A549 treated with ZK216348 at 1 μM for 4 hours (cell line): ENCODE measurements at places on chromosomes 7 and 10. TPM values are rescaled to one million over a fixed set of nuclear protein-coding genes. Genes with fewer than 3 reads are reported as not detected.

VWA2 gene
- not detected in 5 replicates for total RNA-seq

NPFFR1 gene
- not detected in 5 replicates for total RNA-seq

MLXIPL gene
- total RNA-seq = 0.38 to 1.5 TPM (median 0.91 TPM) in 5 replicates

FAM237B gene
- total RNA-seq = not detected in 5 replicates

EPHA1 gene
- 0.29 TPM in 1 of 5 replicates, not detected in the others for total RNA-seq

TMEM236 gene
- 0.04 to 0.09 TPM (median 0.05 TPM) in 5 replicates for total RNA-seq

FOXP2 gene
- not detected in 5 replicates for total RNA-seq

GRB10 gene
- total RNA-seq = 54.0 to 73.7 TPM (median 67.7 TPM) in 5 replicates

ODAD2 gene
- total RNA-seq = not detected in 5 replicates

SOSTDC1 gene
- not detected in 5 replicates for total RNA-seq

OR2A42 gene
- total RNA-seq = not detected in 5 replicates

DHTKD1 gene
- total RNA-seq = 6.3 to 12.9 TPM (median 8.5 TPM) in 5 replicates

PODXL gene
- total RNA-seq = 31.3 to 59.3 TPM (median 41.8 TPM) in 5 replicates

CALML3 gene
- total RNA-seq = not detected in 5 replicates

MYO1G gene
- total RNA-seq = 0.11 to 0.17 TPM (median 0.15 TPM) in 5 replicates

NPM3 gene
- 83.0 to 134 TPM (median 110 TPM) in 5 replicates for total RNA-seq

ZNF488 gene
- 10.8 to 15.7 TPM (median 13.8 TPM) in 5 replicates for total RNA-seq

AKR1D1 gene
- total RNA-seq = not detected in 5 replicates

ABCB1 gene
- total RNA-seq = 0.09 TPM in 1 of 5 replicates, not detected in the others

GRID2IP gene
- total RNA-seq = not detected in 5 replicates

KCP gene
- 0.12 to 0.36 TPM (median 0.18 TPM) in 5 replicates for total RNA-seq

SPAG6 gene
- not detected in 5 replicates for total RNA-seq

UNCX gene
- total RNA-seq = 0.21 TPM in 1 of 5 replicates, not detected in the others

SPOCK2 gene
- 0.29 to 0.82 TPM (median 0.45 TPM) in 5 replicates for total RNA-seq

GARIN1A gene
- total RNA-seq = 0.52 to 1.2 TPM (median 0.75 TPM) in 5 replicates

GRM8 gene
- total RNA-seq = 0.13 TPM in 1 of 5 replicates, not detected in the others

AGAP9 gene
- total RNA-seq = 8.5 to 11.5 TPM (median 11.0 TPM) in 5 replicates

ANKRD61 gene
- 0.22 to 0.92 TPM (median 0.70 TPM) in 5 replicates for total RNA-seq

ENKUR gene
- total RNA-seq = 0.25 to 0.48 TPM (median 0.37 TPM) in 5 replicates
